ENCODE measurements at places on chromosomes 1 and 21.

GRCh38 chr1:240092301-240093119, 827 bp downstream of the FMN2 start:
- DNase-seq: no peak

DNA sequence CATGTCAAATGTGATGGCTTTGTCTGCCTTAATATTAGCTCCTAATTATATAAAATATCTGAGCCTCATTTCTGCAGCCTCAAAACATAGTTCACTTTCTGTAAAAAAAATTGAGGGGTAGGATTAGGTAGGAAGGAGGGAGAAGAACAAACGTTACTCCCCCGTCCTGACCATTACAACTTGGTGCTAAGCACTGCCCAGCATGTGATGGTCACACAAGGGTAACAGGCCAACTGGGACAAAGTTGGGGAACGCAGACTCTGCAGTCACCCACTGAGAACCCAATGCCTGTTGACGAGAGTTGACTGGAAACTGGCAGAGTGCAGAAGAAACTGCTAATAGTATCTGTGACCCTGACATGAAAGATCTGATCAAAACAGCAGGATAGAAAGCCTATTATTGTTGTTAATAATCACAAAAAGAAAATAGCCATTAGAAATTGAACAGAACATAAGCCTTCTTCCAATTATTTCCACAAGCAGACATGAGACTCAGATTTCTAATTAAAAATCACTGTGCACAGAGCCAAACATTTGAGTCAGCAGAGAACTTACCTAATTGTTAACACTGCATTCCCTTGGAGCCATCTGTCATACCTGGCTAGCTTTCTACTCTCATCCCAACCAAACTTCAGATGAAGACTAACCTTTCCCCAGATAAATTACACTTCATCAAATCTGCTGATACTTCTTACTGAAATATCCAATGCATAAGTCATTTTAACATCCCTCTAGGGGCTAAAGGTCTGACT, 5.5 kb downstream of the SORT1 start:
- DNase-seq: no peak

DNA sequence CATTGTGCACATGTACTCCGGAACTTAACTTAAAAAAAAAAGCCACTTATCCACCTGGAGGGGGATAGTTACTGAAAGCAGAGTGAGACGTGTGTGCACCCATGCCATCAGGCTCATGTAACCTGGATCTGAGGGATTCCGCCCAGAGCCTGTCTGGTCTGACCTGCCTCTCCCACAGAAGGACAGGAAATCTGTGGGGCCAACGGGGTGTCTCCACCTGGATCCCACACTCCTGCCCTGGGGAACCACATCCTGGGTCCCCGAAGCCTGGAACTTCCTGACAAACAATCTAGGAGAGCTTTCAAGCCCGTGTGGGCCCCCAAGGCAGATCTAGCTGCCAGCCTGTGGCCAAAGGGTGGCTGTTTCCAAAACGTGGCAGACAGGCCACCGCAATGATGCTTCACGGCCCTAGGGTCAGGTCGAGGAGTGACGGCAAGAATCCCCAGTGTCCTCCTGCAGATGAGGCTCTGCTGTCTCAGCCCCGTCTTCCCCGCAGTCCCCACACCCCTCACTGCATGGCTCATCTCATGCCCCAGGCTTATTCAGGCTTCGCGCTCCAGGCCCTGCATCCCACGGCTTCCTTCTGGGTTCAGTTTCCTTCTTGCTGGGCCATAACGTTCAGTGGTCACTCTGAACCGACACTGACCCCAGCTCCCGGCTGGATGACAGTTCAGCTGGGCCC, 21.0 kb upstream of the PCBP3 start:
- no peak for DNase-seq

DNA sequence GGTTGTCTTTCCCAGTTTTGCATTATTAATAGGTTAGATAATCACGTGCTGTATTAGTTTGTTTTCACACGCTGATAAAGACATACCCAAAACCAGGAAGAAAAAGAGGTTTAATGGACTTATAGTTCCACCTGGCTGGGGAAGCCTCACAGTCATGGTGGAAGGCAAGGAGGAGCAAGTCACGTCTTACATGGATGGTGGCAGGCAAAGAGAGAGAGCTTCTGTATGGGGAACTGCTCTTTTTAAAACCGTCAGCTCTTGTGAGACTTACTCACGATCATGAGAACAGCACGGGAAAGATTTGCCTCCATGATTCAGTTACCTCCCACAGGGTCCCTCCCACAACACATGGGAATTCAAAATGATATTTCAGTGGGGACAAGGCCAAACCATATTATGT, 2.3 kb upstream of the VCAM1 start:
- DNase-seq: no peak

- no peak for DNase-seq
Observed at GRCh38 chr1:208766832-208767231, 522.6 kb upstream of the PLXNA2 start.

GRCh38 chr1:69038379-69038778, 529.3 kb upstream of the LRRC7 start:
- DNase-seq: no peak

- no peak for DNase-seq
Observed at GRCh38 chr1:166170075-166170474, 3.3 kb upstream of the FAM78B start.

- DNase-seq: no peak
Observed at GRCh38 chr1:71303617-71304041, 222.8 kb upstream of the ZRANB2 start.

DNA sequence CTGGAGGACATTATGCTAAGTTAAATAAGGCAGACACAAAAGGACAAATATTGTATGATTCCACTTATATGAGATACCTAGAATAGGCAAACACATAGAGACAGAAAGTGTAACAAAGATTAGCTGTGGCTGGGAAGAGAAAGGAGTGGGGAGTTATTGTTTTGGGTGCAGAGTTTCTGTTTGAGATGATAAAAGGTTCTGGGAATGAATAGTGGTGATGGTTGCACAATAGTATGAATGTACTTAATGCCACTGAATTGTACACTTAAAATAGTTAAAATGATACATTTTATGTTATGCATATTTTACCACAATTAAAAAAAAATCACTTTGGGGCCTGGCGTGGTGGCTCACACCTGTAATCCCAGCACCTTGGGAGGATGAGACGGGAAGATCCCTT, 21.2 kb upstream of the ERO1B start:
- no peak for DNase-seq

DNA sequence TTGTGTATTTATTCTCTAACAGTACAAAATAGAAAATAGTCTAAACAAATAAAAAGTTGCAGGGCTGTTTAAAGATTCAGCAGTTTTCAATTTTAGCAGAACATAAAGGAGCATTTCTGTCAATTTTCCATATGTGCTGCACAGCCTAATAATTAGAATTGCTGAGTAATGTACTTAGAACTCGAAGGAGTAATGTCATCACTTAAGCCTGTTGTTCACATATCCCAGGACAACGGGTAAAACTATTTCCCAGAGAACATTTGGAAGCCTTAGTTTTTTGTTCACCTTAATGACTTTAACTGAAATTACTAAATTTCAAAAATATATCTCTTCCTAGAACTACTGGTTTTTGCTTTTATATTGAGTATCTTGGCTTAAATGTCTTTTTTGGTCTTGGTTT, 81.6 kb downstream of the ZP4 start:
- no peak for DNase-seq

GRCh38 chr1:192918259-192918658, 109.4 kb downstream of the RGS2 start:
- no peak for DNase-seq

GRCh38 chr1:147641695-147642592, 28.4 kb downstream of the ACP6 start:
- DNase-seq: no peak

DNA sequence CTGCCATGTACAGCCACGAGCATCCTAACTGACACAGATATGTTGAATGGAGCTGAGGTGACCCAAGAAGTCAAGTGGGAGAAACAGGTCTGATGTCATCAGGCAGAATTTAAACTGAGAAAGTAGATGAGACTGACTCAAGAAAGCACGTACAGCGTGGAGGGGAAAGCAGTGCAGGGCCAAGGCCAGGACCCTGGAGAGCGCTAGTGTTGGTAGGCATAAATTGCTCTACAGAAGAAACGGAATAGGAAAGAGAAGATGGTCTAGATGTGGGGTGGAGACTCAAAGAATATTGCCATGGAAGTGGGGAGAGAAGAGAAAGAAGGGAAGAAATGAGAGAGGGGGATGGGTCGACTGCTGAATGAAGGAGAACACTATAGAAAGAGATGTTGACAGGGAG, 45.3 kb upstream of the GJB5 start:
- no peak for DNase-seq

DNA sequence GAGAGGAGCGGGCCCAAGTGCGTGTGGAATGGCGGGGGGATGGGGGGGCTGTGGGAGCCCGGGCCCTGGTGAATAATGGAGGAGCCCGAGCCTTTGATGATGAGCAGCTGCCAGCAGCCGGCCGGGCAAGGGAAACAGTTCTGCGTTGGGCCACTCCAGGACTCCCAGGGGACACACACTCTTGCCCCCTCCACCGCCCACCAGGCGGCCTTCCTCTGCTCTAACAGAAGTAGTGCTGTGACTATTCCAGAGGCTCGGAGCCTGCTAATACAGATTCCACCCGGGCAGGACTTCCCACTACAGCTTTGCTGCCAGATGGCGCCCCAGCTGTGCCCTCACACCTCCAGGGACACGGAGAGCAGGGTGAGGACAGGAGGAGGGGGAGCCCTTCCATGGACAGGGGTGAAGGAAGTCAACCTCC, 48.2 kb upstream of the LRP8 start:
- no peak for DNase-seq

- DNase-seq: no peak
Observed at GRCh38 chr21:42683371-42684108, 30.1 kb downstream of the PDE9A start.

- DNase-seq: no peak
Observed at GRCh38 chr1:180674603-180675530, 43.0 kb downstream of the XPR1 start.

DNA sequence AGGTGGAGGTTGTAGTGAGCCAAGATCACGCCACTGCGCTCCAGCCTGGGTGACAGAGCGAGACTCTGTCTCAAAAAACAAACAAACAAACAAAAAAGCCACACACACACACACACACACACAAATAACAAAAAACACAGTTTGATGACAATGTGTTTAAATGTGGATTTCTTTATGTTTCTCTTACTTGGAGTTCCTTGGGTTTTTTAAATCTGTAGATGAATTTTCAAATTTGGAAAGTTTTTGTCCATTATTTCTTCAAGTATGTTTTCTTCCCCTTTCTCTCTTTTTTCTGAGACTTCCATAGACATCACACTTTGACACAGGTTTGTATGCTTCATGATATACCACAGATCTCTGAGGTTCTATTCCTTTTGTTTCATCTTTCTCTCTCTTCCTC, 12.1 kb upstream of the PPIE start:
- DNase-seq: no peak

GRCh38 chr1:171420810-171421209, 64.5 kb upstream of the PRRC2C start:
- no peak for DNase-seq

- DNase-seq: no peak
Observed at GRCh38 chr1:23960291-23961020, 828 bp downstream of the PNRC2 start.

DNA sequence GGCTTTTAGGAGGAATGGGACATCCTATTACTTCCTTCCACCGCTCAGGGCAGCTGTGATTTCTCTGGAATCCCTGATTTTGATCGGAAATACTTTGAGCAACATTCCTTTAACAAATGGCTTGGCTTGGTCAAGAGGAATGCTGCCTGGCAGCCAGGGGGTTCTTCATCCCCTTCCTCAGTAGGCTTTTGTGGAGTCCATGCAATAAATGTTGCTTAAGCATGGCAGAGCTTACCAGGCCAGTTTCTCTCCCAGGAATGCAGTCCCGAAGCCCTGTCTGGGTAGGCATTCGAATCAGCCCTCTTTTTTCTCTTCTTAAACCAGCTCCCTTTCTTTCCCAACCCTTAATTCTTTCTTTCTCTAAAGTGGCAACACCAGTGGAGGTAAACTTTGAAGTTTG, 177.1 kb upstream of the KIAA0040 start:
- DNase-seq: no peak

GRCh38 chr1:91619881-91620280, 119.2 kb downstream of the CDC7 start:
- DNase-seq: no peak

- no peak for DNase-seq
Observed at GRCh38 chr1:65691972-65692371, 100.7 kb upstream of the PDE4B start.

GRCh38 chr1:85240174-85240601, 19.3 kb downstream of the C1orf52 start:
- no peak for DNase-seq

DNA sequence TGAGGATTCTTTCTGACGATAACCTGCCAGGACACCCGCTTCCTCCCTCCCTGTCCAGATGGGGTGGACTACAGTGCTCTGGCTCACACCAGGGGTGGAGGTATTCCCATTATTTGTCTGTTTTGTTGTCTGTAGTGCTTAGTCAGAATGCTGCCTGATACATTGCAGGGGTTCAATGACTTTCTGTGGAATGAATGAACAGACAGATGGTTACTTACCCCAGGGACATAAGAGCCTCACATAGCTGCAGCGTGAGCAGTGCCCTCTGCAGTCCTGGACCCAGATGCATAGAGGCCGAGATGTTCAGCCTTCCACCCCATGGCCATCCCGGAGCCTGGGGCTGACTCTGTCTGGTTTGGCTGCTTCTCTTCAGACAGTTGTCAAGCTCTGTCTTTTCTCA, 13.0 kb upstream of the F3 start:
- no peak for DNase-seq
